ENCODE measurements at places on chromosomes 11 and 22.

DNA sequence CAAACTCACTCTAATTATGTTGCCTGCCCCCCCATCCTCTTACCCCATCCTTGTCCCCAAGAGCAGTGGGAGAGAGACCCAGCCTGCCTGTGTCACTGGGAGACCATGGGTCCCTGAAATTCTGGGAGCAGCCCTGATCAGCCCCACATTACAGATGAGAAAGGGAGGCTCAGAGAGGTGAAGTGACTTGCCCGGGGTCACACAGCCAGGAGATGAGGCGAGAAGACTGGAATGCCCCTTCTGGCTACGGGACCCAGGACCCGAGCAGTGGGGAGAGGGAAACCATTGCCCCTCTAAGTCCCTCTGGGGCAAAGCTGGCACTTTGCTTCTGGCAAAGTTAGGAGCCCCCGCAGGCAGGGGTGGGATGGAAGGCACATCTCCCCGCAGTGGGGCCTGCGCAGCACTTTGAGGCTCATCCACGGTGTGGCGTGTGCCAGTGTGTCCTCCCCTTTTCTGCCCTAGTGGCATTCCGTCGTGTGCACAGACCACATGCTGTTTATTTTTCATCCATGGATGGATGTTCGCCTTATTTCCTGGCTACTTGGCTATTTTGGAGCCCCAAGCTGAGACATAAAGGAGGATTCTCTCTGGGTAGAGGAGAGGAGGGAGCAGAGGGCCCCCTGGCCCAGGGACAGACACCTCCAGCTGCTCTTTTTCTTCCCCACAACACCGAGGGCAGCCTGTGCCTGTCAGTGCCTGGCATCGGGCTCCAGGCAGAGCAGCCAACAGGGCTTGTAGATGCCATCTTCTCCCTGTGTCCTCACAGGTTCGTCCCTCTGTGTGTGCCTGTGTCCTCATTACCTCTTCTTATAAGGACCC, 3.7 kb upstream of the FGF3 start:
- no peak for DNase-seq

DNA sequence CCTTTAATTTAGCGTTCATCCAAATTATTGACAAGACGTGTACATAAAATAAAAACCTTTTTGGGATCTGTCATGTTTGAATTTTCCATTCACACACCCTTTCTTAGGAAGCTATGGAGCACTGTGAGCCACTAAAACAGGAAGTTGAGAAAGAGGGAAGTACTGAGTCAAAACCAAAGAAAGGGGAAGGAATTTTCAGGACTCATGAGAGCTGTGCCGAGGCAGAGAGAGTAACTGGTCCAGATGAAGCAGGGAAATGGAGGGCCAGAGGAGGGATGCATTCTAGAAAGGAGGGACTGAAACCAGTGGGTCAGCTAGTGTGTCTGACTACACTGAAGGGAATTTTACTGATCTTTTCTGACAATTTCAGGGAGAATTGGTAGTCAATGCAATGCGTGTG, 24.9 kb downstream of the APLP2 start:
- no peak for DNase-seq

DNA sequence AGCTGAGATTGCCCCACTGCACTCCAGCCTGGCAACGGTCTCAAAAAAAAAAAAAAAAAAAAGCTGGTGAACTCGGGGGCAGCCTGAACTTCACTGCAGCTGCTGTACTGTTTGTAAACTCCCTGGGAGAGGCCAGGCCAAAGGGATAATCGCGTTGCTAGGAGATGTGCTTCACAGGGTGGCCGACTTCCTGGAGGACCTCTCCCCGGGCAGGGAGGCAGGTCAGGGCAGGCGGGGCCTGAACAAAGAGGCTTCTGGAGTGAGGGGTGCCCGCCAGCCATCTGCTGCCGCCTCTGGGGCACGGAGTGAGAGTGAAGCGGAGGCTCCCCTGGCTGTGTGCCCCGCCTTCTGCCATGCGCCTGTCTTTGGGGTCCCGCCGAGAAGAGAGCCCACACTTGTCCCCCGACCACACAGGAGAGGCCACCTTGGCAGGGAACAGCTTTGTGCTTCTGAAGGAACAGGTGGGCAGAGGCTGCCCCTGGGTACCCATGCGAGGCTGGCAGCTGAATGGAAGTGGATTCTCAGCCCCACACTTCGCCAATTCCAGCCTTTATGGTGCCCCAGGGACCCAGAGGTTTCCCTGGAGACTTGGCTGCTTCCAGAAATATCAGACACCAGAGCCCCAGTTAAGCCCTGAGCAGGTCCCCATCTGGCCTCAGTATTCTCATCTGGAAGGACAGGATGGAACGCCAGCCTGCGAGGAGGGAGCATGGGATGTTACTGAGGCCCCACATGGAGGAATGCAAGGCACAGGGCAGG, 29.6 kb downstream of the TMEM184B start:
- DNase-seq, result no peak

- no peak for DNase-seq
These were observed 557.3 kb upstream of the ANO5 start for GRCh38 chr11:21635394-21636145.

DNA sequence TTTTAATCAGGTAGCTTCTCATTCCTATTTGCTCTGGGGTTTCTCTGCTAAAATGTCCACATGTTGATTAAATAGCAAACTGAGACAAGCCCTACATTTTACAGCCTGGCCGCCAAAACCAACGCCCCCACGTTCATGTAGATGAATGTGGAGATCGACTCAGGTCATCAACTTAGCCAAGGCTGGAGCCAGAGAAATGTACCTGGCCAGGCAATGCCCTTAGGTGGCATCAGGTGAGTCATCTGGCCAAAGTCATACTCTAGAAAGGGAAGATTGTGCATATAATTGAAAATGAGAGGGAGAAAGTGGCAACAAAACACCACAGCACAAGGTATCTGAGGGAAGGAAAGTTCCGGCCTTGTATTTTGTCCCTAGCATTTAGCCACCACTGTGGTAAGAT, 37.1 kb upstream of the CCDC89 start:
- DNase-seq, result no peak

GRCh38 chr11:117345039-117345438, 17.4 kb downstream of the CEP164 start:
- no peak for DNase-seq

GRCh38 chr11:47176328-47177228, at the start of gene ARFGAP2:
Gene ARFGAP2, minus strand, starts transcription at chr11:47176879. Its CDS starts 26 bp downstream, at chr11:47176853.
- peak; percentile 96 for DNase-seq

DNA sequence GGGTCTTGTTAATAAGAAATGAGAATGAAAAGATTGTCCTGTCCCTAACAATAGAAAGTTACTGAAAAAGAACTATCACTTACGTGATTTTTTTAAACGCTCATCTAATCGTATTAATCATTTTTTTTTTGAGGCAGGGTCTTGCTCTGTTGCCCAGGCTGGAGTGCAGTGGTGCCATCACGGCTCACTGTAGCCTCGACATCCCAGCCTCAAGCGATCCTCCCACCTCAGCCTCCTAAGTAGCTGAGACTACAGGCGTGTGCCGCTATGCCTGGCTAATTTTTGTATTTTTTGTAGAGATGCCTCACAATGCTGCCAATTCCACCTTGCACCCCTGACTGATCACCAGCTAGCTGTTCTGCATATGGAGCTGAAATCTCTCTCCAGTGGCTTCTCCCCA, 15.7 kb downstream of the PDGFB start:
- no peak for DNase-seq

- DNase-seq, result no peak
These were observed 8.0 kb downstream of the AAMDC start for GRCh38 chr11:77828926-77829325.

GRCh38 chr11:109957000-109957399, 136.2 kb upstream of the ZC3H12C start:
- DNase-seq, result no peak

DNA sequence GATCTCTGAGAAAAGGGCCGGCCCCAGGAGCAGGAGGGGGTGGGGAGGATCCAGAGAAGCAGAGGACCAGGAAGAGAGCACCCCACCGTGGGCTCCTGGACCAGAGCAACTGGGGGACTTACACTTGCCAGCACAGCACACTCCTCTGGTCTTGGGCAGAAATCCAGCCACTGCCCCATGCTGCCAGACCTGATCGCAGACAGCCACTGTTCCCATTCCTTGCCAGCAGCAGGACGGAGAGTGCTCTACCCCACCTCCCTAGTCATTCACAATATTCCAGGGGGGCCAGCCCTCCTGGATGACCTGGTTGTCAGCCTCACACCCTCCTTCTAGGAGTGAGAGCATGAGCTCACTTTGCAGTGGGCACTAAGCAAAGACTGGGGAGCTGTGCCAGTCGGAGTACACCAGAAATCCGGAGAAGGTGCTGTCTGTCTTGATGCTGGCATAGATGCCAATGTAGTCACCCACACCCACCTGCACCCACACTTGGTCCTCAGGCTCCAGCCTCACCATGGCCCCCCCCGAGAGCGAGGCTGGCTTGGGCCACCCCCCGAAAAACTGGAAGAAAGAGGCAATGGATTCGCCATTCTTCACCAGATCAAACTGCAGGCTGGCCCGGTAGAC, 1.6 kb downstream of the C1QTNF5 start:
- no peak for DNase-seq

- no peak for DNase-seq
These were observed 5.6 kb upstream of the PLXNB2 start for GRCh38 chr22:50313021-50313420.

GRCh38 chr22:44669561-44669976, 32.4 kb upstream of the PRR5 start:
- DNase-seq, result no peak

- no peak for DNase-seq
These were observed 72.6 kb downstream of the PHF21B start for GRCh38 chr22:44937216-44937615.

- DNase-seq, result peak; percentile 13
These were observed 30.4 kb downstream of the COMMD9 start for GRCh38 chr11:36258730-36259360.

- DNase-seq, result no peak
These were observed 65.6 kb downstream of the OR4C45 start for GRCh38 chr11:50098186-50098725.

GRCh38 chr11:133234883-133235282, 297.4 kb downstream of the OPCML start:
- no peak for DNase-seq

DNA sequence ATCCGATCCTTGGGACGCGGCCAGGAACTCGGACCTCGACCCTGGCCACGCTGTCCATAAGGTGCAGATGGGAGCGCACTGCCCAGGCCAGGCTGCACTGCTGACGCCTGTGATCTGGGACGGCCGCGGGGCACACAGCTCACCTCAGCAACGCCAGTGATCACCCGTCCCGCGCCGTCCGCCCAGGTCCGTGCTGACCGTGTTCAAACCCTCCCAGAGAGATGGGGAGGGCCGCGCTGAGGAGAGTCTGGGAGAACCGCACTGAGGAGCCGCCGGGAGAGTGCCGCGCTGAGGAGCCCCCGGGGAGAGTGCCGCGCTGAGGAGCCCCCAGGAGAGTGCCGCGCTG, 636 bp downstream of the KCNQ1OT1 start:
- no peak for DNase-seq

DNA sequence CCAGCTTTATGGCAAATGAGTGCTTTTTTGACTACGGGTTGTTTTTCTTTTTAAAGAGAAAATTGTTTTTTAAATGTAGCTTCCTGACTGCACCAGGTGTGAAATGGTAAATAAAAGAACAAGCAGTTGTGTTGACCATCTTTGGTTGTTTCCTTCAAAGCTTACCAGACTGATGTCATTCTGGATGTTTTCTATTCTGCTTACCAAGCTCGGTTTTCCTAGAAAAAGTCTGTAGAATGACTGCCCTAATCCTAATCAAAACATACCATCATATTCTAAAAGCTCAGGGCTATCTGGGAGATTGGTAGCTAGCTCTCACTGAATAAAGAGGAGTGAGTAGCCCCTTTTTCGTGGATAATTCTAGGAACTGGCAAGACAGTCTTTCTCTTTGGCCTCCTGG, 77.7 kb downstream of the GAB2 start:
- no peak for DNase-seq

- no peak for DNase-seq
These were observed 2.4 kb downstream of the RTL6 start for GRCh38 chr22:44495629-44496028.

GRCh38 chr11:102833731-102834130, 9.7 kb downstream of the MMP3 start:
- no peak for DNase-seq

DNA sequence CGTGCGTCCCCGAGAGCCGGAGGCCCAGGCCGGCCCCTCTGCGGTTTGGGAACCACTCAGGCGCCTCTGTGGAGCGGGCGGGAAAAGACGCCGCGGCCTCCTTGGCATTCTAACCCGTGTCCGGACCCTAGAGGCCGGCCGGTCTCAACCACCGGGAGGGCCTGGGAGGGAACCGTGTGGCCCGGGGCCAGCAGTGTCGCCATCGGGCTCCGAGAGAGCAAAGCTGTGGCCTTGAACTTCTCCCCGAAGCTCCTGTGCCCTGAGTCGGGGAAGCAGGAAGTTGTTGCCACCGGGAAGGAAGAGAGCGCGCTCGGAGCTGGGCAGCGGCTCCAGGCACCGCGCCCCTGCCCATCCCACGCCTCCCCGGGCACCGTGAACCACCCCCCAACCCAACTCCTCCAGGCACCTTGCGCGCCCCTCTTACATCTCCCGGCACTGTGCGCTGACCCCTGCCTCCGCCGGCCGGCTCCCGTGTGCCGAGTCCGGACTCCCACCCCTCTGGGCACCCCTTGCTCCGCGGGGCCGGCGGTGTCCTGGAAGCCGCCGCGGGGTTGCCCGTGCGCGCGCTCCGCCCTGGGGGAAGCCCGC, 80.0 kb upstream of the PPARA start:
- no peak for DNase-seq

GRCh38 chr22:46578251-46578823, 40.9 kb upstream of the CELSR1 start:
- no peak for DNase-seq

DNA sequence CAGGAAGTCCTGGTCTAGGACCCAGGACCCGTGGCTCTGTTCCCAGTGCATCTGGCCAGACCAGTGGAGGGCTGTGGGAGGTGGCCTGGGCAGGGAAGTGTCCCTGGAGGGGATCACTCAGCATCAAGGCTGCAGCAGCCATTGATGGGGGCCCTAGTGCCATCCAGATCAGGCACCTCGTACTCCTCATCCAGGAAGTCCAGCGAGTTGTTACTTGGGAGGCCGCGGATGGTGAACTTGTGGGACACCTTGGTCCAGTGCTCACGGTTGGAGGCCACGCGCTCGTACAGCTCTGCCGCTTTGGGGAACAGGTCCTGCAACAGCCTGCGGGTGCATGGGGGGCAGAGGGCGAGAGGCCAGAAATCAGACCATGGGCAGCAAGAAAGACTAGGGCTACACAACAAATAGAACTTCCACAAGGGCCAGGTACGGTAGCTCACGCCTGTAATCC, 96.9 kb downstream of the PDE2A start:
- no peak for DNase-seq
